ENCODE measurements at places on chromosomes 6 and 20. TPM values are rescaled to one million over a fixed set of nuclear protein-coding genes. Genes with fewer than 3 reads are reported as not detected.

GRCh38 chr6:154112181-154112809, 73.3 kb downstream of the OPRM1 start:
- no peaks in the 10 kb centered on the region for H3K36me3 ChIP-seq
- DNase-seq: peak; percentile 80
- peak overlapping the region; percentile 29 for H3K27ac ChIP-seq
- H3K4me3 ChIP-seq: no peak overlapping the region

DNA sequence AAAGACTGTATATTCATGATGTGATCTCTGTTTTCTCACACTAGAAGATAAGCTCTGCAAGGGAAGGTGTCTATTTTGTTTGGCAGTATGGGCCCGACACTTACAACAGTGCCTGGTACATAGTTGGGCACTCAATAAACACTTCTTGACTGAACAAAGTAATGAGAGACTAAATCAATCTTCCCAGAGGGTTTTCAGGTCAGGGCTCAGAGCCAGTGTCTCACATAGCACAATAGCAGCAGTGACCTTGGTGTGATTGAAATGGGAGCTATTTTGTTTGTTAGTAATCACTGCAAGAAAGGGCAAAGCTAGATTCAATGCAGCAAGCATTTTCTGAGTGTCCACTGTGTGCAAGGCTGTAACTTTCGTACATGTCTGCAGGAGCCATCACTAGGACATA, 26.4 kb upstream of the GCM1 start:
- peaks cover 5% of the 10 kb centered on the region for H3K4me1 ChIP-seq
- H3K4me3 ChIP-seq: no peak overlapping the region
- no peaks in the 10 kb centered on the region for H3K36me3 ChIP-seq
- no peaks in the 10 kb centered on the region for H3K27me3 ChIP-seq
- DNase-seq: no peak

GRCh38 chr20:7426890-7427496, 513.3 kb downstream of the HAO1 start:
- H3K27ac ChIP-seq: no peak overlapping the region
- no peaks in the 10 kb centered on the region for H3K4me1 ChIP-seq
- H3K4me3 ChIP-seq: peak overlapping the region; percentile 28
- peak; percentile 0 for DNase-seq
- H3K27me3 ChIP-seq: no peaks in the 10 kb centered on the region
- H3K36me3 ChIP-seq: no peaks in the 10 kb centered on the region

DNA sequence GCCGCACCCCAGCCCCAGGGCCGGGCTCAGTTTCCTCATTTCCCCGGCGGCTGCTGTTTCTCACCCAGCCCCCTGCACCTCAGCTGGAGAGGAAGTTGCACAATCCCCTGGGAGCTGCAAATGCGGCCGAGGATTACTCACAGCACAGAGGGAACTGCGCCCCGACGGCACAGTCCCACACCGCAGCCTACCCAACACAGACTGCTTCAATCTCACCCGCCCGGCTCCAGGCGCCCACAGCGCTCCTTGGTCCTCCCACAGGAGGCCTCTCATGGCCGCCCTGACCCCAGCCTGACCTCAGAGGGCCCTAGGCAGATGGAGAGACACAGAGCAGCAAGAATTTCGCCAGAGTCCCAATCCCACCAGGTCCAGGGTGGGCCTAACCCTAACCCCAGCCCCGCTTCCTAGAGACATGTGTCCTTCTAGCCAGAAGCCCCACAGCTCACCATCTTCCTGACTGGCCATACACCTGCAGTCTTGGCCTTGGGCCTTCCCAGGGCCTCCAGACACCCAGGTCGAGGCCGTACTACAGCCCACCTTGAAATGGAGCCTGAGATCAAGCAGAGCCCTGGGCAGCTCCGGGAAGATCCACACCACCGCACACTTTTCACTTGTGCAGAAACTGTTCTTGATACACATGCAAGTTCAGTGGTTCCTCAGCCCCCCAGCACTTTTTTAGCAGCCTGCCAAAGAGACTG, 11.7 kb downstream of the TFEB start:
- no peak overlapping the region for H3K27ac ChIP-seq
- H3K27me3 ChIP-seq: no peaks in the 10 kb centered on the region
- H3K4me1 ChIP-seq: no peaks in the 10 kb centered on the region
- H3K4me3 ChIP-seq: no peak overlapping the region
- H3K36me3 ChIP-seq: no peaks in the 10 kb centered on the region

Gene MCM3
- total RNA-seq: 201 TPM

Gene C20orf141
- not detected for total RNA-seq

Gene CCR6
- not detected for total RNA-seq

Gene MRAP2
- 0.07 TPM for total RNA-seq

Measured in PC-3 (cell line).